ENCODE measurements at places on chromosomes 16 and 17.

DNA sequence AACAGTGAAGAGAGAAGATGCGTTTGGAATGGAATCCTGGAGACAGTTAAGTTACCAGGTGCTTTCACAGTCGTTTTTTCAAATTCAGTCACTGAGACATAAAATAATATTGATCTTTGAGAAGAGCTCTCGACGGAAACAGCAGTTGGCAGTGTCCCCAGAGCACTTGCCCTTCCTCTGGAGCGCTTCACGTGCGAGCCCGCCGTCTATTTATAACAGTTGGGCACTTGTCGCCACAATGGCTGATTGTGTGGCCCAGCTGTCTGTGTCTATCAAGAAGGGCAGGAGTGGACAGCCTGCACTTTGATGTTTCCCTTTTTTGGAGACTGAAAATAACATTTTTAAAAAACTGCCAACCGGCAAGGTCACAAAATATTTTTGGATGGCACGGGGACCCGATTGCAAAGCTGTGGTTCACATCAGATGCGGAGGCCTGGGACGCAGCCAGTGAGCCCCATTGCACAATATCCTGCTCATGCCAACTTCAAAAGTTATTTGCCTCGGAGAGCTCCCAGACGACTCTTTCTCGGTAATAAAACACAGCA lies 62.9 kb downstream of the ADCY9 start:
- peak; percentile 39 for DNase-seq

DNA sequence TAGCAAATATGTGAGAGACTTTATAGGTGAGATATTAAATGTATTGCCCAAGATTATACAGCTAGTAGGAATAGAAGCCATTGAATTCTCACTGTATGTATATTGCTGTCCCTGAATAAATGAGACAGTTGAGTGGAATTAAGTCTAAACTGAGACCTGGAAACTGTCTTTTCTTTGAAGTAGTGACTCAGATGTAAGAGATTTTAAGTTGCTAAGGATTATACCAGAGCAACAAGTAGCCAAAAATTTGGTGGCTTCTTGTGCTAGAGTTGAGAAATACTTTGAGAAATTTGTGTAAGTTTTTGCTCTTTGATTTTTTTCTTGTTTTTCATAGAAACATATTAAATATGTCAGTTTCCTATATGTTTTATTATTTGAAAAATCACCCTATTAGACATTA lies 58.7 kb downstream of the TANC2 start:
- DNase-seq = no peak

GRCh38 chr16:68090130-68090529 lies 5.0 kb downstream of the NFATC3 start:
- no peak for DNase-seq

DNA sequence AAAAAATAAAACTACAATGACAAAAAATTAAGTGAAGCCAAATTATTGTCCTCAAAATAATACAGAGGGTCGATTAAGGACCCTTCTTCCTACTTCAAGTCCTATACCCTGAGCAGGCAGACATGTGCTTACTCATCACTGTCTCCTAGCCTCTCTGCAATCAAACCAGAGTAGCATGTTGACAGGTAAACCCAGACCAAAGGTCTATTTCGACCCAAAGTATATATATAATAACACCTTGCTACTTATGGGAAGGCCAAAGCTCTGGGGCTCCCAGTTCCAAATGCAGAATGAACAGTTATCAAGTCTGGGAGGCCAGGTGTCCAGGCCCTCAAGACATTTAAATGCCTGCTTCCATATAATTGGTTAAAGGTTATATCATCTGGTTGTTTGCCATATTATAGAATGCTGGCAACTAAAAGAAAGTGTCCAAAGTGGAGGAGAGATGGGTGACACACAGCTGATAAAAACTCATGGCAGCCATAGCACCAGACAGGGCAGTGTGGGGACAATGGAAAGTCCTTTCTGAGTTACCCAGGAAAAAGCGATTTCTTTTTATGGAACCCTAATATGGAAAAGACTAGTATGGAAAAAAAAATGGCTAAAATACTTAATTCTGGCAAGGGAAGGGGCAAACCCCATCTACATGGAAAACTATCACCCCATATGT lies 53.6 kb downstream of the N4BP1 start:
- DNase-seq = no peak

DNA sequence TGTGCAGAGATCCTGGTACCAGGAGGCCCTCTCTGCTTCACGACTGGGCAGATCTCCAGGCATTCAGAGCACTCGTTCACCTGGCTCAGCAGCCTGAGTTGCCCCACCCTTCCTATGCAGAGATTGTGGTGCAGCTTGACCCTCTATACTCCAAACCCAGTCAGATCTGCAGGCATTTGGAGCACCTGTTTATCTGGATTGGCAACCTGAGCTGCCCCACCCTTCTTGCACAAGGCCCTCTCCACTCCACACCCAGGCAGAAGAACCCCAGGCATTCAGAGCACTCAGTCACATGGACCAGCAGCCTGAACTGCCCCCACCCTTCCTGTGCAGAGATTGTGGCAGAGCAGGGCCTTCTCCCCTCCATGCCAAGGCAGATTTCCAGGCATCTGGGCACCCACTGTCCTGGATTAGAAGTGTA lies 88.4 kb upstream of the CDH5 start:
- no peak for DNase-seq

DNA sequence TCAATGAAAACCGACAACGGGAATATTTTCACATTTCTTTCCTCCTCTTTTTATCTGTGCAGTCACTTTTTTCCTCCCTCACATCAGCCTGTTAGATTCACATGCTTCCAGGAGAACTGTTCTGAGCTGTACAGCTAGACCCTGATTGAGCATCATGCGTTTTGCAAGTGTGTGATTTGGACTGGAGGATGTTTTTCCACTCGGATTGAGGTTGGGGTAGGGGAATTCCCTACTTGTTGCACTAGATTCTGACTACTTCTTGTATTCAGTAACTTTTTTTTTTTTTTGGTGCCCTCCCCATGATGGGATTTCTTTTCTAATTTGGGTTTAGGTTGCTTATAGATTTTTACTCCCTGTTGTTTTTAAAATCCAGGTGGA lies 4.8 kb downstream of the MSI2 start:
- DNase-seq = no peak

DNA sequence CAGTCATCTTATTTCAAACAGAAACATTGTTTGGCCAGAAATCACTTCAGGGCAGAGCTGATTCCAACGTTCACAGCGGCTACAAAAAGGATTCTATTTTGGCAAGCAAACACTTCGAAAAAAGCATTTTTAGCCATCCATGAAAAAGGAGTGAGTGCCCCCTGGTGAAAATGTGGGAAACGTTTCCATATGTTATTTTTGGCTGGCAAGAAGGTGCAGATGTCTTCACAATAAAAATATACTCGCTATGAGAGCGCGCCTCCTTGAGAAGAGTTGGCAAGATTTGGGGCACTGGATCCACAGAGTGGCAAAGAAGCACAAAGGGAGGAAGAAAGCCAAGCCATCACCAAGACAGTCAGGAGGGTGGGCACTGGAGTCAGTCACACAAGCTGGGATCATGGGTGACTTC lies 191.1 kb downstream of the CHD9NB start:
- no peak for DNase-seq

DNA sequence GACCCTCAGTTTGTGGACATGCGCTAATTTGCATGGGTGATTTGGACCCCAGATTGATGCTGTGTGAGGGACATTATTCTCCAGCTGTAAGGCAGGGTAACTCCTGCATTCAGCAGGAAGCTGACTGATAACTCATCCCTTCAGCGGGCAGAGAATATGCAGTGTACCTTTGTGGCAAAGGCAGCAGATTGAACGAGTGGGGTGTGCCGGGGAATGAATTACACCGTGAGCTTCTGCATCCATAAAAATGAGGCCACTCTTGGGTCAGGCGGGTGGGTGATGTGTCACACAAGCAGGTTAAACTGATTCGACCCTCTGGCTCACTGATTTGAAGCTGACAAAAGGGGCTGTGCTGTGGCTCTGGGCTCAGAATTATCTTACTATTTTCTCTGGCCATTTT lies 128.9 kb upstream of the PMFBP1 start:
- DNase-seq = no peak

DNA sequence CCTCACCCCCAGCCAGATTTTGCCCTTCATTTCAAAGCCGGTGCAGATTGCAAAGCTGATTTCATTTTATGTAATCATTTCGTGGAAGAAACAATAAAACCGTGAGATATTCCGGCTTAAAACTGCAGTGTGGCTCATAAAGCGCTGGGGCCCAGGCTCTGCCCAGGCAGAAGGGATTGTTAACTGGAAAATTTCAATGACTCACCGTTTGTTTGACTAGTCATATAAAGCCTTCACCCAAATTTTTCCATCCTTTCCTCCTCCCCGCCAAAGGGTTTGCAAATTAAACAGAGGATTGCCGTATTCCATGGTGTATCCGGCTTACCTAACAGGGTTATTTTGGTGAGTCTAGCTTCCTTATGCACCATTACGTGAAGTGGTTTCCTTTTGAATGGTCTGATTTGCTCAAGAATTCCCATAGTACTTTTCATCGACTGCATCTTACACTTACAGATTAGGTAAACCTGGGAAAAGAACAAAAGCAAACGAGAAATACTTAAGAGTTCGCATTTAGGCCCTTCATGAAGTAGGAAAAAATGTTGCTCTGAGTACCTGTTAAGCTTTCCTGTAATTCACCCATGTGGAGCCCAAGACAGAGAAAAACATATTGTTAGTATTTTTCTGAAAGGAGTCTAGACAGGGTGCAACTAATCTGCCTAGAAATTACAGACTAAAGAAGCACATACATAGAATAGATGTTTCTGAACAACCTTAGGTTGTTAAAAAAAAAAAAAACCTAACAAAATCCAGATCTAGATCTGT lies 949 bp upstream of the GSPT1 start:
- peak; percentile 59 for DNase-seq

DNA sequence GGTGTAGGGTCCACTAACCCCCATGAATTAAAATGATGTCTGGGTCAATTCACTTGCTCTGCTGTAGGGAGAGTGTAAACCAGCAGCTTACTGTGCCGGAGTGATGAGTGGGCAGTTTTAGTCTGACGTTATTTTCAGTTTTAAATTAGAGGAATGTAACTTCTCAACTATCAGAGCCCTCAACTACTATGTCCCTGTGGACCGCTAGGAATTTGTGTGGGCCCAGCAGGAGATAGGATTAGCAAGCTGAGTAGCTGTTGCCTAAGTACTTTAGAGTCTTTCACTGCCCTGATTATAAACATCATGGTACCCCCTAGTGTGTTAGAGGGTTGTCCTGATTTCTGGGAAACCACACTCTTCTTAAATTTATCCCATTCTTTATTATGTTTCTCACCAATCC lies 11.4 kb downstream of the MARVELD3 start:
- no peak for DNase-seq

DNA sequence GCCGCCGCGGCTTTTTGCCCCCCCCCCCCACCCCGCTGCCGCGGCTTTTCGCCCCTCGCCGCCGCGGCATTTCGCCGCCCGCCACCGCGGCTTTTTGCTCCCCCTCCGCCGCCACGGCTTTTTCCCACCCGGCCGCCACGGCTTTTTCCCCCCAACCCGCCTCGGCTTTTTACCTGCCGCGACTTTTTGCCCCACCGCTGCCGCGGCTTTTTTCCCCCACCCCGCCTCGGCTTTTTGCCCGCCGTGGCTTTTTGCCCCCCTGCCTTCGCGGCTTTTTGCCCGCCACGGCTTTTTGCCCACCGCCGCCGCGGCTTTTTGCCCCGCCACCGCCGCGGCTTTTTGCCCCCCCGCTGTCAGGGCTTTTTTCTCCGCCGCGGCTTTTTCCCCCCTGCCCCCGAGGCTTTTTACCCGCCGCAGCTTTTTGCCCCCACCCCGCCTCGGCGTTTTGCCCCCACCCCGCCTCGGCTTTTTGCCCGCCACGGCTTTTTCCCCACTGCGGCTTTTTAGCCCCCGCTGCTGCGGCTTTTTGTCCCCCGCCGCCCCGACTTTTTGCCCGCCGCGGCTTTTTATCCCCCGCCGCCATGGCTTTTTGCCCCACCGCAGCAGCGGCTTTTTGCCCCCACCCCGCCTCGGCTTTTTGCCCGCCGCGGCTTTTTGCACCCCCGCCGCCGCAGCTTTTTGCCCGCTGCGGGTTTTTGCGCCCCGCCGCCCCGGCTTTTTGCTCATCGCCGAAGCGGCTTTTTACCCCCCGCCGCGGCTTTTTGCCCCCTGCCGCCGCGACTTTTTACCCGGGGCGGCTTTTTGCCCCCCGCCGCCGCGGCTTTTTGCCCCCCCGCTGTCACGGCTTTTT lies 527.8 kb upstream of the WSB1 start:
- DNase-seq = no peak

DNA sequence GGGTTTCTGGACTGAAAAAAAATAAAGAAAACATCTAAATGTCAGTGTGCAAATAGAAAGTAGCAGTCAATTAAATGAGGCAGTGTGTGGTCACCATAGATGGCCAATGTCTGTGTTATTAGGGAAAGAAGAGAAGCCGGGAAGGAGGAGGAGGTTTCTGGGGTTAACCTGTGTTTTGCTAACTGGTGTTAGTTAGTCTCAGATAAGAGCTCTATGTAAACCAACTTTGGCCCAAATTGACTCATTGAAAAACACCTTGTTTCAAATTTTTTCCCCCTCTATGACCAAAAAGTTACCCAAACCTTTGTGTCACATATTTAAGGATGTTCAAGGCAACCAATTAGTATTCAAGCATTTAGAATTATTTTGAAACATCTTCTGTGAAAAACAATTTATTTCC lies 530.9 kb downstream of the MAF start:
- no peak for DNase-seq

- DNase-seq = no peak
Measured at GRCh38 chr16:90012991-90013745, 6.1 kb downstream of the DBNDD1 start.

- DNase-seq = no peak
Measured at GRCh38 chr16:84578538-84579126, 39.2 kb downstream of the COTL1 start.

DNA sequence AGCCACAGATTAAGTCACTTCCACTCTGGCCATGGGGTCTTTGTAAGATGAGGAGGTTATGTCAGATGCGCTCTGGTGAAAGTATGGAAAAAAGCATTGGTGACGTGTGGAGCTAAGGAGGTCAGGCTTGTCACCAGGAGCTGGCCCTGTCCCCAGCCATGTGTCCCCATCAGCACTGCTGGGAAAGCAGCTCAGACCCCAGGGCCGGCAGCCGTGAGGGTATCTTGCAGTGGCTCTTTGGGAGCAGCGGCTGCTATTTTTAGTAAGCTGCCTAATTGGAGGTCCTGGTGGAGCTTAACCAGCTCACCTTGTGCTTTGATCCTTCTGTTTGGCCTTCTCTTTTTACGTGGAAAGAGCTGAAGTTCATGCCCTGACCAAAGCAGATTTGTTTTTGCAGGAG lies 60.9 kb downstream of the MPRIP start:
- no peak for DNase-seq

- DNase-seq = no peak
Measured at GRCh38 chr17:10724546-10725195, 5.2 kb downstream of the TMEM220 start.

GRCh38 chr16:9597967-9598730 lies 506.7 kb downstream of the HAPSTR1 start:
- no peak for DNase-seq
